ENCODE measurements at places on chromosomes 7 and 10. TPM values are rescaled to one million over a fixed set of nuclear protein-coding genes. Genes with fewer than 3 reads are reported as not detected.
A peak's percentile ranks its signal among the peaks of the same experiment; 100 is the strongest.

- DNase-seq, result no peak
Measured at GRCh38 chr10:63986536-63986935, 465.3 kb downstream of the REEP3 start.

DNA sequence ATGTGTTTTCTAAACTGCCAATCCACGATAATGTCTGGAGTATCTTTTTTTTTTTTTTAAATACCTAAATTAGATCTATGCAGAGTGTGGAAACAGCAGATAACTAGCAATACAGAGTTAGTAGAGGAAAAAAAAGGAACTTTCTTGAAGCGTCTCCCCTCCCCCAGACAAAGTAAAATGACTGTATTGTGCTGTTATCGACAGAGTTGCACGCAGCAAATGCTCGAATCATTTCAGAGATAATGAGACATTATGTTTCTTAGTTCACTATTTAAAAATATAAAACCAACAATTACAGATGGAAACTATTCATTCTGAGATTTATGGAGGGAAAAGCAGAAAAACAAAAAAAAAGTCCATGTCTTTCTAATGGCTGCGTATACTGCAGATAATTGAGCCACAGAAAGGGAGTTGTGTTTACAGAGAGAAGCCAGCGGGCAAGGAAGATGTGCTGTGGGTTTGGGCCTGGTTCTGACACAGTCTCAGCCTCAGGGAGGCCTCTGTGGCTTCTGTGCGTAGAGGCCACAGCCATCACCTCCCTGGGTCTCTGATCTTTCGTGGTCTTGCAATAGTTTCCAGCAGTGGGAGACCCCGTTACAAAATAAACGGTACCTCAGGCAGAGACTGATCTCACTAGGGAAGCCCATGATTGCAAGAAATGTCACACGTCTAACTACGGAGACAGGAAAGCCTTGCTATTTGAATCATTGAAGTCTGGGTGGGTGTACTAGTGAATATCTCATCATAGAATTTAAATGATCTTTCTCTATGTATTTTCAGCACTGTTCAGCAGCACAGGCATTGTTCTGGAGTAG, 19.1 kb upstream of the KLF6 start:
- DNase-seq, result no peak

DNA sequence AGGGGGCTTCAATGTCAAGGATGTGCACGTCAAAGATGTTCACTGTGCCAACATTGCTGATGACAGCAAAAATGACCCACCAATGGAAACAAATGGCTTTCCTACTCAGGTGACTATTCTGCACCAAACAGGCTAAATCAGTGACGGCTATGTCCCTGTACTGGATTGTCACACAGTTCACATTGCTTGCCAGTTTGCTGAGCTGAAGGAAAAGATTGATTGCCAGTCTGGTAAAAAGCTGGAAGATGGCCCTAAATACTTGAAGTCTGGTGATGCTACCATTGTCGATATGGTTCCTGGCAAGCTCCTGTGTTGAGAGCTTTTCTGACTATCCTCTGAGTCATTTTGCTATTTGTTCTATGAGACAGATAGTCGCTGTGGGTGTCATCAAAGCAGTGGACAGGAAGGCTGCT, 202.2 kb upstream of the ETV1 start:
- no peak for DNase-seq

- peak; percentile 73 for DNase-seq
Measured at GRCh38 chr10:84537447-84537931, 209.1 kb downstream of the CCSER2 start.

The C10orf71 gene
- total RNA-seq, result not detected

The POT1 gene
- 33.1 TPM for total RNA-seq

The FGFR2 gene
- 149 TPM for total RNA-seq

The ASAH2 gene
- total RNA-seq, result 0.11 TPM

The CPVL gene
- 182 TPM for total RNA-seq

The FXYD4 gene
- not detected for total RNA-seq

The BZW2 gene
- total RNA-seq, result 67.8 TPM
